ENCODE measurements at places on chromosomes 11 and 22.

GRCh38 chr11:17684550-17684949 is 34.8 kb upstream of the MYOD1 start:
- no peak for DNase-seq

DNA sequence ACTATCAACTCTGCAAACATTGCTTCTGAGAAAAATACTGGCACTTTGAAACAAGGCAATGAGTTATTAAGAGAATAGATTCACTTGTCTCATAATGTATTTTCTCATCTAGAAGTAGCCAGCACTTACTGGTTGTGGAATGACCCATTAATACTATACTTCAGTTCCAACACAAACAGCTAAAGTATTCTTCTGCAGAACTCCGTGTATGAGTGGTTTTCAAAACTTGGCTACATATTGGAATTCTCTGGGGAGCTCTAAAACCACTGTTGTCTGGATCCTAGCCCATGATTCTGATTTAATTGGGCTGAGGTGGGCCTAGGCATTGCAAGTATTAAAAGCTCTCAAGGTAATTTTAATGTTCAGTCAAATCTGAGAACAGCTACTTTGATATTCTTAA is 1416.4 kb upstream of the RAG2 start:
- no peak for DNase-seq

- no peak for DNase-seq
Observed at GRCh38 chr11:47480762-47481161, 31.8 kb upstream of the RAPSN start.

DNA sequence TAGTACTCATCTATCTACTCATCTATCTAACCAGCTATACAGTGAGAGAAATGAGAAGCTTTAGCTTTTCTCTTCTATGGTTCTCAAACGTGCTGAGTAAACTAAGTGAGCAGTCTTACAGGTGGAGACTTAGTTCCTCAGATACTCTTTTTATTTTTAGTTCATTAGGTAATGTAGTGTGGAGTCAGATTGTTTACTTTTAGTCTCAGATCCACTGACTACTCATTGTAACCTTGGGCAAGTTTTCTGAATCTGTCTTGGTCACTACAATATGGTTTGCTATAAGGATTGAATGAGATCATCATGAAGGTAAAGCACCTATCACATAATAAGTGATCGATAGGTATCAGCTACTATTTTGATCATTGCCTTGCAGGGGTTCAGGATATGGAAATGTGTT is 160.1 kb downstream of the RAB38 start:
- no peak for DNase-seq

DNA sequence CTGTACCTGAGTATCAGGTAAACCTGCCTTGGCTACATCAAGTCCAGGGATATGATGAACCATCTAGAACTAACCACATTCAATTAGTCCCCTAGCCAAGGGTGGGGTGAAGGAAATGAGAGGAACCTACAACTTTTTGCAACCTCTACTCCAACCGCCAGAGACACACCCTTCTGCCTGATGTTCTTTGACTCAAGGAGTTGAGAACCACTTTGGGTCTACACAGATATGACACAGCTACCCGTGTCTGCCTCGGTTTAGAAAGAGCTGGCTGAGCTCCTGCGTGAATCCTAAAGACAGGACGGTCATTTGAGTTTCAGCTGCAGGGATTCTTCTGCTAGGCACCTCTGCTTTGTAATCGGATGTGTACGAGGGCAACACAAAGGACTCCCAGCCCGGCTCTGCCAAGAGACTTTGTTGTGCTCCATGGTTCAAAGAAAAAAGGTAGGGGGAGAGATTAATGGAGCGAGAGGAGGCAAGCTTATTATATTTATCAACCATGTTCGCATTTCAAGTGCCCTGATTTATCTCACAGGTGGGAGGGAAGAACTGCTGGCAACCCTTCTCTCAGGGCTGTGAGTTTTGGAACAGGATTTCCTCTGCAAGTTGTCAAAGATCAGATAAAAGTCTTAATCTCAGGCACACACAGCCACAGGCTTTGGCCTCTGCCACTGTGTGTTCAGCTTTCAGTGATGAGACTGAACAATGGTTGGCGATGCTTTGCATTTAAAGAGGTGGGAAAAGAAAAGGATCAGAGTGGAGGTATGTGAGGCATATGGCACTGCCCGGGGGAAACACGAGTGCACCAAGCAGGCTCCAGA is 35.1 kb downstream of the FLI1 start:
- no peak for DNase-seq

- DNase-seq = no peak
Observed at GRCh38 chr11:46072172-46072964, 48.9 kb downstream of the PHF21A start.

GRCh38 chr22:44344407-44344806 is 31.7 kb upstream of the SHISAL1 start:
- DNase-seq = no peak

- DNase-seq = no peak
Observed at GRCh38 chr11:27786331-27786730, 86.1 kb upstream of the BDNF start.

- no peak for DNase-seq
Observed at GRCh38 chr11:45997599-45997998, 75.1 kb downstream of the LARGE2 start.

DNA sequence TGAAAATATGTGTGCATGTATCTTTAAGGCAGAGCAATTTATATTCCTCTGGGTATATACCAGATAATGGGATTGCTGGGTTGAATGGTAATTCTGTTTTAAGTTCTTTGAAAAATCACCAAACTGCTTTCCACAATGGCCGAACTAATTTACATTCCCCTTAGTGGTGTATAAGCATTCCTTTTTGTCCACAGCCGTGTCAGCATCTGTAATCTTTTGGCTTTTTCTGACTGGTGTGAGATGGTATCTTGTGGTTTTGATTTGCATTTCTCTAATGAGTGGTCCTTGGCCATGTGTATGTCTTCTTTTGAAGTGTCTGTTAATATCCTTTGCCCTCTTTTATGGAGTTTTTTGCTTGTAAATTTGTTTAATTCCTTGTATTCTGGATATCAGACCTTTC is 24.3 kb downstream of the CCDC15 start:
- no peak for DNase-seq

GRCh38 chr11:107819361-107820014 is 39.1 kb downstream of the SLC35F2 start:
- no peak for DNase-seq

- DNase-seq = no peak
Observed at GRCh38 chr11:100830978-100831732, 144.1 kb downstream of the ARHGAP42 start.

DNA sequence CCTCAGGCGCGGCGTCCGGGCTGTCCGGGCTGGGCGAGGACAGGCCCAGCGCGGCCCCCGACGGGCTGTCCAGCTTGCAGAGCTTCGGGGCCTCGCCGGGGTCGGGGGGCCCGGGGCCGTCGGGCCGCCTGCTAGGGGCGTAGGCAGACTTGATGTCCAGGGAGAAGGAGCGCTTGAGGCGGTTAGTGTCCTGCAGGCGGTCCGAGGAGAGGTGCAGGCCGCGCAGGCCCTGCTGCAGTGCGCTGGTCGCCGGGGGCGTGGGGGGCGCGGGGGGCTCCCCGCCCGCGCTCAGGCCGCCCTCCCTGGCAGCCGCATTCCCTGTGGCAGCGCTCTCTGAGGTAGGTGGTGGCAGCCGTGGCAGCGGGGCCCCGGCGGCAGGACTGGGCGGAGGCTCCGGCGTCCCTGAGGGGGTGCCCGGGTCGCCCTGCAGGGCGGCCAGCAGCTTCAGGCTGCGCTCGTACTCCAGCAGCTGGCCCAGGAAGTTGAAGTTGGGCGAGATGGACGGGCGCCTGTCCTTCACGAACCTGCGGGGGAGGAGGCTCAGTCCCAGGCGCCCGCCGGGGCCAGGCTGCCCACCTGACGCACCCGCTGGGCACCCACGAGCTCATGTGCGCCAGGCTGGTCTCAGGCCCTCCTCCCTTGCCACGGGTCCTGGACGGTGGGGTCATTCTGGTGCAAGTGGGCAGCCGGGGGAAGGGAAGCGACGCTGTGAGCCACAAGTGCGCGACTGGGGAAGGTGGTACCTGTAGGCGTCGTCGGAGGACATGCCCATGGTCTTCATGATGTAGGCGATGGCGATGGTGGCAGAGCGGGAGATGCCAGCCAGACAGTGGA is 14.8 kb downstream of the DUSP8 start:
- no peak for DNase-seq

DNA sequence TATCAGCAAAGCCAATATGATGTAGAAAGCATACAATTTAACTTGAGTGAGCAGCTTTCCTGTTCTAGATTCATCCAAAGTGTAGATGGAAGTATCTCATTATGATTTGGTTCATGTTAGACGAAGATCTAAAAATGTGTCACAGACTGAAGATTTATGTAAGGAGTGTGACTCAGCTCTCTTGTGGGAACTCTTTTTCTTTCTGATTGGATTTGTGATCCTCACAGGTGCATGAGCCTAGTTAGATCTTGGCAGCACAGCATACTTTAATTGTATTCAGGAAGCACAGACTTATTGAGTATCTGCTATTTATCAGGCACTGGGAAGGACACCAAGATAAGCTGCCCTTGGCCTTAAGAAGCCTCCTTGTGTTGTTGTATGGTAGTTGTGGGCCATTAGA is 147.1 kb downstream of the C11orf91 start:
- no peak for DNase-seq

DNA sequence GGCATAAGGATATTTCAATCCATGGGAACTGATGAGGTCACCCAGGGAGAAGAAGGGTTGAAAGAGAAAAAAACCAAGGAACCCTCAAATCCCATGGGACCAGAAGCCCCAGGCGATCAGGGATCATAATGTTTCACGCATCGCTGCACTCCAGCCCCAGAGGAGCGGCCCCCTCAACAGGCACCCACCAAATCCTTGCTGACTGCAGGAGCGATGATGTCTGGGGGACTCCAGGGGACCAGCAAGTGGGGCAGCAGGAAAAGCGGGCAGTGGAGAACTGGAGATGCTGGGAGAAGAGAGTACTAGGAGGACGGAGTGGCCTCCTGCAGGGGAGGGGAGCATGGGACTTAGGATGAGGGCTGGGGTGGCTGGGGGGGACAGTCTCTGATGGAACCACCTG is 47.7 kb upstream of the LINC01488 start:
- DNase-seq = no peak

GRCh38 chr11:120209746-120210625 is 846 bp upstream of the OAF start:
- no peak for DNase-seq

DNA sequence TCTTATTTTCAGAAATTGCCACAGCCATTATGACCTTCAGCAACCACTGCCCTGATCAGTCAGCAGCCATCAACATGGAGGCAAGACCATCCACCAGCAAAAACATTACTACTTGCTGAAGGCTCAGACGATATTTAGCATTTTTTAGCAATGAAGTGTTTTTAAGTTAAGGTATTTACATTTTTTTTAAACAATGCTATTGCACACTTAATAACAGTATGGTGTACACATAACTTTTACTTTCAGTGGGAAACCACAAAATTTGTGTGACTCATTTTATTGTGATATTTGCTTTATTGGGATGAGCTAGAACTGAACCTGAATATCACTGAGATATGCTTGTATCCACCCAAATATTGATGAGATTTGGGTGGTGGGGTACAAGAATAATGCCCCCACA is 110.9 kb downstream of the TSPAN18 start:
- no peak for DNase-seq

GRCh38 chr11:16169541-16169940 is 186.8 kb downstream of the SOX6 start:
- DNase-seq = no peak

GRCh38 chr22:22773979-22774604 is 113.5 kb upstream of the IGLL5 start:
- no peak for DNase-seq

Data from GM19239 (cell line).